ENCODE measurements at places on chromosomes 3 and 15.

DNA sequence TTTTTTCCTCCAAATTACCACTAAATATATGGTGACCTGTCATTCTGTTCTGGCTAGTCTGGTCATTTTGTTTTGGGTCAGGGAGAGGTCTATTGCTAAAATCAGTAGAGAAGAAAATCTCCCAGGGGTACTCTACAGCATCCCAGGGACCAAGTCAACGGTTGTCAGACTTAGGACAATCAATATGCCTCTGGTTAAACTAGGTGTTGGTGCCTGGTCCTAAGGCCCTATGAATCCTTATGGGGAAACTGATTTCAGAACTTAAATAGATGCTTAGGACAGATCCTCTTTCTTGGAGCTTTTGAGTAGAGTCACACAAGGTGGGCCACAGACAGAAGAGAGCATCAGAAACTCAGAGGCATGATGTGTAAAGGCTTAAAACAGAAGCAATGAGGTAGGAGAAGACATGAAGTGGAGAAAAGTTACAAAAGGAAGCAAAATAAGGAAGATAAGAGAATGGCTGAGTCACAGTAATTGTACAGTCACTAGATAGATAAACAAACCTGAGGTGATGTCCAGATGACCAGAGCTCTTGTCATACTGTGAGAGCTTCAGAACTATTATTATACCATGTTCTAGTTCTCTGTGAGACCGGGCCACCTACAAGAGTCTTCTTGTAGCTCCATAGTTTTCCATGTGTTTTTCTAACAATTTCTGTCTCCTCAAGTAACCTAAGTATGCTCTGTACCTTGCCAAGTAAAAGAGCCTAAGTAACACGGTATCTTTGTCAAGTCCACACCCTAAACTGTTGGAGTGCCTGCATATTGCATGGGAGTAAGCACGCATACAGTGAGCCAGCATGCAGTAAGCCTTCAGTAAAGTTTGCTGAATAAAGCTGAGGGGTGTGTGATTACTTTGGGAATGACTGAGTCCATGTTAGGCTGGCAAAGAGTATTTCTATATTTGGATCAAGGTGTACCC lies 44.6 kb upstream of the LEKR1 start:
- H3K36me3 ChIP-seq: no peaks in the 10 kb centered on the region
- H3K27me3 ChIP-seq: no peaks in the 10 kb centered on the region
- H3K27ac ChIP-seq: peak overlapping the region; percentile 12
- no peak overlapping the region for H3K4me3 ChIP-seq
- DNase-seq: peak; percentile 19
- no peaks in the 10 kb centered on the region for H3K4me1 ChIP-seq

DNA sequence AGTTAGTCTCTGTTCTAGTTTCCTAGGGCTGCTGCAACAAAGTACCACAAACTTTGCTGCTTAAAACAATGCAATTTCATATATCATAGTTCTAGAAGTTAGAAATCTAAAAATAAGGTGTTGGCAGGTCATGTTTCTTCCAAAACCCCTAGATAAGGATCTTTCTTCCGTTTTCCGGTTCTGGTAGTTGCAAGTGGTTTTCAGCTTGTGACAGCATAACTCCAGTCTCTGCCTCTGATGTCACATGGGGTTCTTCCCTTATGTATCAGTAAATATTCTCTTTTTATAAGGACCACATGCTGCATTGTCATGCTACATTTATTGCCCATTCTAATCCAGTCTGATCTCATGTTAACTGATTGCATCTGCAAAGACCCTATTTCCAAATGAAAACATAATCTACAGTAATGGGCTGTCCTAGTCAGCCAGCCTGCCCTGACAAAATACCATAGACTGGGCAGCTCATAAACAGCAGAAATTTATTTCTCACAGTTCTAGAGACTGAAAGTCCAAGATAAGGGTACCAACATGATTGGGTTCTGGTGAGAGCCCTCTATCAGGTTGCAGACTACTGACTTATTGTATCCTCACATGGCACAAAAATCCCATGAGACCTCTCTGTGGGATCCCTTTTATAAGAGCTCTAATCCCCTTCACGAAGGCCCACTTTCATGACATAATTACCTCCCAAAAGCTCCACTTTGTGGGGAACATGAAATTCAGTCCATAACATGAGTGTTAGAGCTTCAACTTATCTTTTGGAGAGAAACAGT lies 642.0 kb upstream of the NAALADL2 start:
- H3K27ac ChIP-seq: no peak overlapping the region
- H3K4me1 ChIP-seq: no peaks in the 10 kb centered on the region
- H3K27me3 ChIP-seq: no peaks in the 10 kb centered on the region
- H3K4me3 ChIP-seq: no peak overlapping the region
- H3K36me3 ChIP-seq: no peaks in the 10 kb centered on the region
- no peak for DNase-seq

- H3K4me3 ChIP-seq: no peak overlapping the region
- H3K36me3 ChIP-seq: peaks cover 10% of the 10 kb centered on the region
- no peaks in the 10 kb centered on the region for H3K4me1 ChIP-seq
- DNase-seq: no peak
Measured at GRCh38 chr3:47588053-47588452, 9.4 kb upstream of the CSPG5 start.

DNA sequence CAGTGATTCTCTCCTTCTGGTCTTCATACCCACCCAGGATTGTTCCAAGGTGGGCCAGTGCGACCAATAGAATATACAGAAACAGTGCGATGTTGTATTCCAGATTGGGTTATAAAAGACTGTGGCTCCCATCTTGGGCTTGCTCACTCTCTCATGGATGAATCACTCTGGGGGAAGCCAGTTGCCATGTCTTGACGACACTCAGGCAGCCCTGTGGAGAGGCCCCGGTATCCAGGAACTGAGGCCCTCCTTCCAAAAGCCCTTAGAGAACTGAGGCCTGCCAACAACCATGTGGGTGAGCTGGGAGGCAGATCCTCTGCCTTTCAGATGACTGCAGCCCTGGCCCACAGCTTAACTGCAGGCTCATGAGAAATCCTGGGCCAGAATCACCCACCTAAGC lies 57.2 kb downstream of the SH3GL3 start:
- no peaks in the 10 kb centered on the region for H3K36me3 ChIP-seq
- no peak overlapping the region for H3K27ac ChIP-seq
- no peaks in the 10 kb centered on the region for H3K27me3 ChIP-seq
- no peaks in the 10 kb centered on the region for H3K4me1 ChIP-seq

GRCh38 chr15:60548101-60548500 lies 69.2 kb upstream of the ICE2 start:
- no peak for DNase-seq
- no peak overlapping the region for H3K27ac ChIP-seq
- no peaks in the 10 kb centered on the region for H3K36me3 ChIP-seq
- no peaks in the 10 kb centered on the region for H3K27me3 ChIP-seq
- no peak overlapping the region for H3K4me3 ChIP-seq
- no peaks in the 10 kb centered on the region for H3K4me1 ChIP-seq

- no peak for DNase-seq
- H3K27me3 ChIP-seq: no peaks in the 10 kb centered on the region
- H3K4me3 ChIP-seq: no peak overlapping the region
- no peaks in the 10 kb centered on the region for H3K4me1 ChIP-seq
Measured at GRCh38 chr15:97600190-97600589, 360.3 kb upstream of the ARRDC4 start.

DNA sequence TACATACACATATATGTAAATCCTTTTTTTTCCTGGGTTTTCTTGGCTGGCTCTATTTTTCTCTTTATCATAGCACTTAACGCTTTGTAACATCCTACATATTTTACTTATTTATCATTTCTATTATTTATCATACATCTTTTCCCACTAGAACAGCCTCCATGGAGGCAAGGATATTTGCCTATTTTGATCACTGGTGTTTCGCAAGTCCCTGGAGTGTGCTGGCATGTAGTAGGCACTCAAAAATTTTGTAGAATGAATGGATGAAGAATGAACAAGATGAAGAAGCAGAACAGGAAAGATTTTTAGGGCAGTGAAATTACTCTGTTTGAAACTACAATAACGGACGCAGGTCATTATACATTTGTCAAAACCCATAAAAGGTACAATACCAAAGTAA lies 83.0 kb upstream of the PTX3 start:
- no peak overlapping the region for H3K27ac ChIP-seq
- no peak for DNase-seq
- H3K27me3 ChIP-seq: no peaks in the 10 kb centered on the region
- H3K36me3 ChIP-seq: no peaks in the 10 kb centered on the region
- no peaks in the 10 kb centered on the region for H3K4me1 ChIP-seq

- H3K4me1 ChIP-seq: no peaks in the 10 kb centered on the region
- no peaks in the 10 kb centered on the region for H3K27me3 ChIP-seq
- no peak overlapping the region for H3K27ac ChIP-seq
Measured at GRCh38 chr15:39030291-39031070, 465.9 kb upstream of the RASGRP1 start.

DNA sequence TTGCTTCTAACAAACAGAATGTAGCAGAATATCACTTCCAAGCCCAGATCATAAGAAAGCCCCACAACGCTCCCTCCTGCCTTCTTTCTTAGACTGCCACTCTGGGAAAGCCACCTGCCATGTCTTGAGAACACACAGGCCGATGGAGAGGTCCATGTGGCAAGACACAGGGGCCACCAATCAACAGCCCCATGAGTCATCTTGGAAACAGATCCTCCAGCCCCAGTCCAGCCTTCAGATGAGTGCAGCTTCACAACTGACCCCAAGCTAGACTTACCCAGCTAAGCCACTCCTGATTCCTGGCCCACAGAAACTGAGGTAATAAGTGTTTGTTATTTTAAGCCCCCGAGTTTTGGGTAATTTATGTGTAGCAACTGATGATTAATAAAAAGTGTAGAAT lies 39.7 kb downstream of the PTH1R start:
- H3K27ac ChIP-seq: no peak overlapping the region
- no peak for DNase-seq
- H3K36me3 ChIP-seq: peaks cover 24% of the 10 kb centered on the region
- no peak overlapping the region for H3K4me3 ChIP-seq
- H3K4me1 ChIP-seq: no peaks in the 10 kb centered on the region

- no peak for DNase-seq
- H3K27me3 ChIP-seq: no peaks in the 10 kb centered on the region
- H3K4me3 ChIP-seq: no peak overlapping the region
- H3K4me1 ChIP-seq: no peaks in the 10 kb centered on the region
- H3K27ac ChIP-seq: no peak overlapping the region
Measured at GRCh38 chr3:86930181-86930580, 60.8 kb downstream of the VGLL3 start.

GRCh38 chr3:183308751-183309150 lies 55.7 kb downstream of the B3GNT5 start:
- peak overlapping the region; percentile 15 for H3K27ac ChIP-seq
- H3K4me1 ChIP-seq: no peaks in the 10 kb centered on the region
- no peaks in the 10 kb centered on the region for H3K36me3 ChIP-seq
- no peaks in the 10 kb centered on the region for H3K27me3 ChIP-seq
- H3K4me3 ChIP-seq: no peak overlapping the region

- no peak overlapping the region for H3K27ac ChIP-seq
- no peaks in the 10 kb centered on the region for H3K4me1 ChIP-seq
- H3K4me3 ChIP-seq: no peak overlapping the region
- H3K36me3 ChIP-seq: no peaks in the 10 kb centered on the region
- no peak for DNase-seq
Measured at GRCh38 chr15:64808785-64809453, 16.5 kb downstream of the PIF1 start.

GRCh38 chr3:149430216-149430615 lies 44.3 kb upstream of the TM4SF4 start:
- H3K4me1 ChIP-seq: no peaks in the 10 kb centered on the region
- no peaks in the 10 kb centered on the region for H3K36me3 ChIP-seq
- H3K27ac ChIP-seq: no peak overlapping the region
- no peak overlapping the region for H3K4me3 ChIP-seq

- H3K4me3 ChIP-seq: no peak overlapping the region
- no peak for DNase-seq
- H3K36me3 ChIP-seq: no peaks in the 10 kb centered on the region
- no peak overlapping the region for H3K27ac ChIP-seq
Measured at GRCh38 chr3:45440131-45440530, 51.8 kb downstream of the LARS2 start.

GRCh38 chr3:116037954-116038911 lies 407.1 kb downstream of the LSAMP start:
- no peaks in the 10 kb centered on the region for H3K27me3 ChIP-seq
- no peak overlapping the region for H3K27ac ChIP-seq
- H3K36me3 ChIP-seq: no peaks in the 10 kb centered on the region

DNA sequence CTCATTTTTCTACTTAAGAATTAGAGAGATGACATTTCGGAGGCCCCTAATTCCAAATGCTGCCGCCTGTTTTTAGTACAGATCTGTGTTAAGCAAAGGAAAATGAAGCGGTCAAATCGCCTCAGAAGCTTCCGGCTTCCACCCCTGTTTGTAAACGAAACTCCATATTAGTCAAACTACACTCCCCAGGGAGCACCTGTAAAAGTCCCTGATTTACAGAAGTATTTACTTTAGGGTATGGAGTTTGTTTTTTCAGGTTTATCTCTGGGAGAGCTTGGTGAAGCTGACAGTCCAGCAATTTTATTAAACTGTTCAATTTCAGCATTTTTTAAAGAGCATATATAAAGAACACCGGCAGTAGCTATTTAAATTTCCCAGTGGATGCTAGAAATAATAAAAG lies 319.8 kb downstream of the FHIT start:
- no peaks in the 10 kb centered on the region for H3K27me3 ChIP-seq
- H3K36me3 ChIP-seq: no peaks in the 10 kb centered on the region
- no peak overlapping the region for H3K4me3 ChIP-seq
- DNase-seq: no peak
- H3K4me1 ChIP-seq: no peaks in the 10 kb centered on the region

DNA sequence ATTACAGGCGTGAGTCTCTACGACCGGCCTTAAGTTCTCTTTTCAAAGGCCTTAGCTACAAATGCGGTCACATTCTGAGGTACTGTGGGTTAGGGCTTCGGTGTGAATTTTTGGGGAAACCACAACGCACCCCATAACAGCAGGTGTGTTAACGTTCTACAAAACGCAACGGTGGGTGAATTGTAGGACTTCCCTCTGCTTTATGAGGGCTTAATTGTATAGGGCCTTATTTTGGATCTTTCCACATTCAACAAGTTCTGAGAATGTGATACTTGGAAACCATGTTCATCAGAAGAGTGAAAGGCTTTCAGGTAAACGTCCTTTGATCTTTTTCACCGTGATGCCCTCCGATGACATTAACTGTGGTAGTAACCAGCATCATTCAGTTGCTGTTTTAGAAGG lies 998.6 kb upstream of the CFAP20DC start:
- no peaks in the 10 kb centered on the region for H3K36me3 ChIP-seq
- H3K4me3 ChIP-seq: no peak overlapping the region

- H3K36me3 ChIP-seq: no peaks in the 10 kb centered on the region
- H3K4me1 ChIP-seq: no peaks in the 10 kb centered on the region
Measured at GRCh38 chr3:87837076-87837475, 221.7 kb downstream of the CGGBP1 start.

DNA sequence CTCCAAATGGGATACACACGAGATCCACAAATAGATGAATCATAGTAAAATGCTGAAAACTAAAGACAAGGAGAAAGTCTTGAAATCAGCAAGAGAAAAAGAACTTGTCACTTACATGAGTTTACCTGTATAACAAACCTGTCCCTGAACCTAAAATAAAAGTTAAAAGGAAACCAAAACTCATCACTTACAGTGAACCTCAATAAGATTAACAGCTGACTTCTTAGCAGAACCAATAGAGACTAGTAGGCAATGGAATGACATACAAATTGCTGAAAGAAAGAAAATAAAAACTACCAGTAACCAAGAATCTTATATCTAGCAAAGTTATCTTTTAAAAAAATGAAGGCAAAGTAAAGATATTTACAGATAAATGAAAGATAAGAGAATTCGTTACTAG lies 27.4 kb downstream of the SEC22A start:
- no peaks in the 10 kb centered on the region for H3K27me3 ChIP-seq
- no peaks in the 10 kb centered on the region for H3K4me1 ChIP-seq
- DNase-seq: no peak
